ENCODE measurements at places on chromosomes 5 and 9.

- DNase-seq = peak; percentile 37
Observed at GRCh38 chr5:50853151-50853550, 186.7 kb downstream of the PARP8 start.

- DNase-seq = no peak
Observed at GRCh38 chr5:114101153-114101552, 260.7 kb upstream of the KCNN2 start.

DNA sequence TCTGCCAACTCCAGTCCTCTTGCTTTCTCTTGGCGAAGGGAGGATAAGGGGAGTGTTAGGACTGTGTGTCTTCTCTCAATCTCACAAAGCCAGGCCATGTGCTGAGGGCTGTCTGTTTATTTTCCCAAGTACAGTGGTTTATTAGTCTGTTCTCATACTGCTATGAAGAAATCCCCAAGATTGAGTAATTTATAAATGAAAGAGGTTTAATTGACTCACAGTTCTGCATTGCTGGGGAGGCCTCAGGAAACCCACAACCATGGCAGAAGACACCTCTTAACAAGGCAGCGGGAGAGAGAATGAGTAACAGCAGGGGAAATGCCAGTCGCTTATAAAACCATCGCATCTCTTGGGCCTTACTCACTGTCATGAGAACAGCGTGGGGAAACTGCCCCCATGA, 36.2 kb upstream of the CKS2 start:
- DNase-seq = no peak

DNA sequence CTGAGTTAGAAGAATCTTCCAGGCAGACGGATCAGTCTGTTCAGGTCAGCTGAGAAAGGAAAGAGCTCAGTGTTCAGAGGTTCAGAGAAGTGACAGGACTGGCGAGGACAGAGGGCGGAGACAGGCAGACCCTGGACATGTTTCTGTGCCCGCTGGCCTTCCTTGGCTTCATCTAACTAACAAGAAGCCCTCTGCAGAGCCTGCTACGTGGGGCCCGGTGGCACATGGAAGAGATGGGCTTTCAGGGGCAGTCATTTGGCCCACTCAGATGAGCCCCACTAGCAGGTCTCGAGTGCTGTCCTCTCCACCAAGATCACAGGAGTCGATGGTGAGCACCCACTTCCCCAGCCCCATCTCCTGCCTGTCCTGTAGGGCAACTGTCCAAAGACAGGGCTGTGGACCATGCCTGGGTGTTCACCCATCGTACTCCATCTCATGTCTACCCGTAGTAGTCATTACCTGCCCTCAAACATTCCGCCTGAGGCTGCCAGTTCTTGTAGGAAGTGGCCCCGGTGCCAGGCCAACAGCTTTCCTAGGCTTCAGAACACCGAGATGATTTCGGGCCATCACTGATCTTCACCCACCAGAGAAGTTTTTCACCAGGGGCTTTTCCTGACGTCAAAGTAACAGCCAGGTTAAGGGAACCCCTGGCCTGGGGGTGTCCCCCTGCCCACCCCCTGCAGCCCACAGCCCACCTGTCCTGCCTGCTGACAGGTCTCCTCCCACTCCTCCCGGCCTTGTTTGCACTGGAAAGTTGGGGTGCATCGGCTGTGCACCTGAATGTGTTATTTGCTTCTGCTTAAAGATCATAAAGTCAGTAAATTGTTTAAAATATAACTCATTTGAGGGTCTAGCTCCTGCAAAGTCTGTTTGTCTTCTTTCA, 14.0 kb downstream of the IRX2 start:
- DNase-seq = no peak

- DNase-seq = peak; percentile 94
Observed at GRCh38 chr9:130578865-130579737, at the start of gene FUBP3. FUBP3 (plus strand) TSS chr9:130579577; CDS start chr9:130579681, 104 bp downstream.

DNA sequence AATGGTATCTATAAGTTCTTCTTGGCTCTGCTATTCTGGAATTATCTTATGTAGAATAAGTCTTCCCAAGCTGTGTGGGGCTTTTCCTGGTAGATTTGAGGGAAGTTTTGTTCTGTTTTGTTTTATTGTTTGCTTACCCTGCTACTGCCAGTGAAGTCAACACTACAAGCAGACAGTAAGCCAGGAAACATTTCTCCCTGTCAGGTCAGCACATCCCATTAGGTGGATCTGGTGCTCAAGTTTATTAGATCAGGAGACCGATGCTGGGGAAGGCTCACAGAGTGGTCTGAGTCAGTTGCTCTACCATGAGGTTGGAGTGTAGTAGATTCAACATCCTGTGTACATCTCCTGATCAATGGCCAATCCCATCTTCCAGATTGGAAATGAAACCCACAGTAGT, 79.1 kb downstream of the ADRB2 start:
- no peak for DNase-seq

GRCh38 chr5:168424594-168425323, 61.5 kb upstream of the RARS1 start:
- DNase-seq = peak; percentile 31

DNA sequence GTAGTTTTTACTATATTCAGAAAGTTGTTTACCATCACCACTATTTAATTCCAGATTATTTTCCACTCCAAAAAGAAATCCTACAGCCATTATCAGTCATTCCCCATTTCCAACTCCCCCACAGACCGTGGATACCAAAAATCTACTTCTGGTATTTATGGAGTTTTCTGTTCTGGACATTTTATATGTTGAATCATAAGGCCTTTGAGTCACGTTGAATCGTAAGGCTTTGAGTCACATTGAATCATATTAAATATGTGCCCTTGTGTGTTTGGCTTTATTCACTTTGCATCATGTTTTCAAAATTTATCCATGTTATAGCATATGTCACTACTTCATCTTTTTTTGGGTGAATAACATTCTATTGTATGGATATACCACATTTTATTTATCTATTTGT, 454.1 kb upstream of the NUDT12 start:
- DNase-seq = no peak

DNA sequence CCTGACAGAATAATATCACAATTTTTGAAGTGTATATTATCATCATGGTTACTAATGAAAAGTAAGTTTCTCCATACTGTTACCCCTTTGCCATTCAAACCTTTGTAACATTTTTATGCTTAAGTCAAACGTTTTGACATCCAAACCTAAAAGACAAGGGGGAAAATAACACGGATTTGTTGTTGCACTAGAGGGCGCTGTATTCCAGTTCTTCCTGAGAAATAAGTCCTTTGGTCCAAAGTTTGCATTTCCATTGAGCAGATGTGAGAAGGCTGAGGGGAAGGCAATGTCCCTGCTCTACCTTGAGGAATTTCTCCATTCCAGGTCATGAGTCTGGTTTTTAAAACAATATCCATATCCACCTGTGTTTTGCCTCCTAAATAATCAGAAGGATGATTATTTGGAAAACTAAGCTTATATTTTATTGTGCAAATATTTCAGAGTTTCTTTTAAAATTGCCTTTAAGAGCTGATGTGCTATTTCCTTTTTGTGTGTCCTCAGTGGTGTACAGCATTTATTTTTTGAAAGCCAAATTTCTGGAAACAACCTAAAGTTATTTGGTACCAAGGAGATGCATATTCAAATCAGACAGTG, 9.7 kb downstream of the LECT2 start:
- DNase-seq = peak; percentile 91

- no peak for DNase-seq
Observed at GRCh38 chr5:146852089-146852488, 26.5 kb downstream of the PPP2R2B start.

GRCh38 chr5:58077416-58077815, 382.5 kb downstream of the PLK2 start:
- no peak for DNase-seq

- DNase-seq = no peak
Observed at GRCh38 chr9:126357074-126357473, 30.4 kb downstream of the MVB12B start.

- no peak for DNase-seq
Observed at GRCh38 chr5:95628933-95629332, 9.0 kb downstream of the GPR150 start.

DNA sequence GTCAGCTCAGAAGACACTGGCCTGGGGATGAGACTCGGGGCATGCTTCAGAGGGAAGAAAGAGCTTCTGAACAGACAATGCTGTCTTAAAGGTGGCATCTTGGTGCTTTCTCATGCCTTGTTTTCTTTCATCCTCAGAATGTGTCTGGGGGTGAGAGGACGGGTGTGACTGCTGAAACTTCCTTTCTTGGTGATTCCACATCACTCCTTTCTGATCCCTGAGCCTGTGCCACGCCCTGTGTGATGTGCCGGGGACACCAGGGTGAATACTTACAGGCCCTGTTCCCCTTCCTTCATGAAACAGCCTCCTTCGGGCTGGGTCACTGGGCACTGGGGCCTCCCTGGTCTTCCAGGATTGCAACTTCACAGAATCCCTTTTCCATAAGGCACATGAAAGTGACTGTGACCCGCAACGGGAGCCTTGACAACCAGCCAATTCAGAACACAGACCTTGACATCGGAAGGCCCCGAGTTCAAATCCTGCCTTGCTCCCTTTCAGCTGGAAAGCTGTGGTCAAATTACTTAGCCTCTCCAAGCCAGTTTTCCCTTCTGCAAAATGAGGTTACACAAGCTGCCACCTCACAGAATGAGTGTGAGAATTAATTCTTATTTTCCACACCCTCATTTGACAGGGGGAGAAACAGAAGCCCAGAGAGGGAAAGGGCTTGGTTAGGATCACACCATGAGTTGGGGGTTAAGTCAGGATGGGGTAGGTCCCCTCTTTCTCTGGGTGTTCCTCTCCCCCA, 44.1 kb upstream of the IL17B start:
- peak; percentile 51 for DNase-seq

GRCh38 chr5:68911840-68912690, 181.7 kb upstream of the SLC30A5 start:
- DNase-seq = no peak

DNA sequence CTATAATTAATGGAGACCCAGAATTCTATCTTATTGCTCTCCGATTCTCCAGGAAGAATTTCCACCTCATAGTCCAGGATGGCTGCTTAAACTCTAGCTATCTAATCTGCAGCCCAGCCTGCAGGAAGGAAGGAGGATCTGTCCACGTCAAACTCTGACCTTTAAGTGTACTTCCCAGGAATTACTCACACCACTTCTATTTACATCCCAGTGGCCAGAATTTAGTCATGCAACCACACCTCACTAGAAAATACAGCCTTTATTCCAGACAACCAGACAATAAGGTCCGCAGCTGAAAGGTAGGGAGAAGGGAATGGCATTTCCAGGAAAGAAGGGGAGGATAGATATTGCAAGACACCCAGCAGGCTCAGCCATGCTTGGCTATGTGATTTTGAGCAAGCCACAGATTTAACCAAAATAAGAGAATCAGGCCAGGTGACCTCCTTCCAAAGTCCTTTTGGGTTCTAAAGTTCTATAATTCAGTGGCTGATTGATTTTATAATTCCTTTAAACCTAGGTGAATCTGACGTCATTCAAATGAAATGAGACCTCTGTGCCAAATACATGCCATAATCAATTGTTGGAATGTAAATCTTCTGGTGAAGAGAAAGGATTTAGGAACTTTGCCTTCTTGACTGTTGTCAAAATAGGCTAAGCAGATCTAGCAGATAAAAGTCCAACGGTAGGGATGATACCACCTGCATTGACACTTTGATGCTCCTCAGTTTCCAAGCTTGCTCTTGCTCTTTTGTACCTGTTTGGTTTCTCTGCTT, 3.7 kb upstream of the DENND1A start:
- DNase-seq = no peak

DNA sequence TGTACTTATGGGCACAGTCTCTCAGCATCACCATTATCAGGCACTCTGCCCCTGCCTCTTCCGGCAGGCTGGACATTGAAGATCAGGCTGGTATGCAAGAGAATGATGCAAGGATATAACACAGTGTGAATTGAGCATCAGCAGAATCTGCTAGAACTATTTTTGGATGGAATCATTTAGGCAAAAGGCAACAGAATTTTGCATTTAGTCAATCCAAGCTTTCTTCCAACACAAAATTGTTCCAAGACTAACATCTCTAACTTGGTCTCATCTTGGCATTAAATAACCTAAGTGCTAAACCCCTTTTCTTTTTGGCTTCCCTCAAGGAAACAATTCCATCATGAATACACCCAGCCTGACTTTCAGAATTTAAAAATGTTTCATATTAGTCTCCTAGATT, 339.9 kb downstream of the PRELID2 start:
- no peak for DNase-seq

DNA sequence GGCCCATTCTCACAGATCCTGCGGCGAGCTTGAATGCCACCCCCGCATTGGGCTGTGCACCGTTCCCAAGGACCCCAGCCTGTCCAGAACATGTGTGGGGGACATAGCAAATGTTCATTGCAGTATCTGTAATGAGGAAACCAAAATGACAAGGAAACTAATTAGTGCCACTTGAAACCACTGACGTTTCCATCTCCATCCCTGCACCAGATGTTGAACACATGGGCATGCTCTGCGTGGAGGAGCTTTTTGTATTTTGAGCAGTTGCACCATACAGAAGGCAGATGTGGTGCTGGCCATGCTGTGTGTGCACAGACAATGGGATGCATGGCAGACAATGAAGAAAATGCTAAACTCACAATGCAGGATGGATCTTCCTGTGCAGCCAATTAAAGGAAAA, 437.7 kb downstream of the SEMA5A start:
- DNase-seq = no peak

DNA sequence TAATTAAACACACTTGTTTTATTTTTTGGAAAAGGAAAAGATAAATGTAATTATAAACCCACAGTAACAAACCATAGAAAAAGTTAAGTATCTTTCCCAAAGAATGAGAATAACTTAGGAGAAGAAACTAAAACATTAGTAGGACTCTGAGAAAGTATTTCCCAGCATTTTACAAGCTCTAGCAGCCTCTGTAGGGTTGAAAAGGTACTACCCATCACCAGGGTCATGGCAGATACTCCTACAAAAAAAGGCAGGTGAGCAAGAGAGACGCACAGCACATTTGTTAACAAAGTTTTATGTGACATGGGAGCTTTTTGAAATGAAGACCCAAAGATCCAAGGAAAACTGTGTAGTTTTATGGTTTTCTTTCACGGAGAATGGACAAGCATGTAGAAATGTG, 77.7 kb upstream of the FAM169A start:
- DNase-seq = no peak

DNA sequence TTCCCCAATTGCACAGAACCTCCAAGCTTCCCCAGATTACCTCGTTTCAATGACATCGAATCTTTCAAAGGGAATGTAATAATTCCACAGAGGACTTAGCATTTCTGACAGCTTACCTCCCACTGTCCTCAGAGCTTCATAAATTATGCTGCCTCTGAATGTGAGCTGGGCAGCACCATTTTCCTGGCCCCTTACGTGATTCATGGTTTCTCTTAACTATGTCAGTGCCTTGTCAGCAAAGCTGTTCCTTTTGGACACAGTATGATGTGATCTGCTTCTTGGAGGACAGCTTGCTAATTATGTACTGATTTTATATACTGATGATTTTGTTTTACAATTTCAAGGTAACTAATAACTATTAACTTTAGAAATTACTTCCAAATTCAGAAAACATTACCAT, 27.7 kb upstream of the SSBP2 start:
- no peak for DNase-seq

DNA sequence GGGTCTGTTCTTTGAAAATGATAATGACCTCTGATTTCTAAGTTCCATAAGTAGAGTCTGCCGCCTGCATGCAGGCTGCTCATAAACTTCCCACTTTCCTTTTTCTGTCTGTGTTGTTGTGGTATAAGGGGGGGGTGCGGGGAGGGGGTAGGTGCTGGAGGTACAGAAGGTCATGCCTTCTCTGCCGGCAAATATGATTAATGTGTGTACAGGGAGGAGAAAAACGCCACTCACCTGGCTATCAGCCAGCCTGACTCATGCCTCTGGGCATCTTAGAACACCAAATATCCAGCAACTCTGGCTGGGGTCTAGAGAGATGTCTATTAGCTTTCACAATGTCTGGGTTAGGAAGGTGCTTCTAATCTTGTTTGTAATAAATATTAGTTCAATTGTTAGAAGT, 128.3 kb downstream of the EFNA5 start:
- peak; percentile 86 for DNase-seq
